ENCODE measurements at places on chromosomes 16 and 17.

- DNase-seq = no peak
These were observed 17.3 kb downstream of the LLGL2 start for GRCh38 chr17:75542728-75543336.

- DNase-seq = no peak
These were observed 6.7 kb downstream of the TOM1L1 start for GRCh38 chr17:54907376-54907775.

DNA sequence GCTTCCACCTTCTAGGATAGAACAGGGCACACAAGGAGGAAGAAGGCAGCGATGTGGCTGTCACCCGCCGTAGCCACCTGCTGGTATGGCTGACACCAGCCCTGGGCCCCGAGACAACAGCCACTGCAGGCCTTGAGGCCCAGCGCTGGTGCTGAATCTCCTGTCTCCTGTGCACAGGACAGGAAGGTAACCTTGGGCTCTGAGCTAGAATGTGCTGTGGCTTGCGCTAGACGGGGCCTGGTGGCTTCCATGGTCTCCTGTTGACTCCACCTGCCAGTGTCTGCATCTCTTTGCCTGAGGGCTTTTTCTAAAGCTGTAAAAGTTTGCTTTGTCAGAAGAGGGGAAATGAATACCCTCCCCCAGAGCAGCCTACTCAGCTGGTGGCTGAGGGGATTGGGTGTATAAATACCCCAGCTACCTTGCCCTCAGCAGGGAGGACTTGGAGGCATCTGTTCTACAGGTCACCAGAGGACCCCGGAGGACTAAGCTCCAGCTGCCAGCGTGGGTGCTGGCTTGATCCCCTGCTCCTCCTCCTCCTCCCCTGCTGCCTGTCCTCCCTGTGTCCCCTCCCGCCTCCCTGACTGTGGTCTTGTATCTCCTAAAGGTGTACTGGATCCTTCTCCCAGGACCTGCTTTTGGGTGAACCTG lies 76.1 kb upstream of the SDK2 start:
- no peak for DNase-seq

DNA sequence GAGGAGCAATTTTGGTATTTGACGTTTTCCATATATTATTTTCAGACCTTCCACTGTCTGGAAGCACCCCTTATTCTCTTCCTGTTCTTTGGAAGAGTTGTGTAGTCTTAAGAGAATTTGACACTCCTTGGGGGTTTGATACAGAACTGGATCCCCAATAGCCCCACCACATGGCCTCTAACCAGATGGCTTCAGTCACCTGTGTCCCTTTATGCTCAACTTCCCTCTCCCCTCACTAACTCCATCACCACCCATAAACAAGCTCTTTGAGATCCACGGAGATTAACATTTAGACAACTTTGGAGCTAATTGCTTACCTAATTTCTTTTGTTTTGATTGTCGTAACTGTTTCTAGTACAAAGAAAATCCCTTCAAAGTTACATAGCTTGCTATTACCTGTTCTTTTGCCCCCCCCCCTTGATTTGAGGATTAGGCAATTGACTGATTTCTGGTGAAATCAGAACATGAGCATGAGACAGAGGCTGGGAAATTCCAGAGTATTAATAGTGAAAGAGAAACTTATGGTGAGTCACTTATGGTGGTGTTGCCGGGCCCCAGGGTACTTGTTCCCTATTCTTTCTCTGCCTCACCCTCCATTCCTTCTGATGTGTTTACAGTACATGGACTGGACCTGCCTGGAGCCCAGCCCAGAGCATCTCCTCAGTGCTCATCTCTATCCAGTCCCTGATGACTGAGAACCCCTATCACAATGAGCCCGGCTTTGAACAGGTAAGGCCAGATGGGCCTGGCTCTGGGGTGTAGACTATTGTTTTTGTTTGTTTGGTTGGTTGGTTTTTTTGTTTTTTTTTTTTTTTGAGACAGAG lies 7.5 kb downstream of the UBE2Z start:
- no peak for DNase-seq

DNA sequence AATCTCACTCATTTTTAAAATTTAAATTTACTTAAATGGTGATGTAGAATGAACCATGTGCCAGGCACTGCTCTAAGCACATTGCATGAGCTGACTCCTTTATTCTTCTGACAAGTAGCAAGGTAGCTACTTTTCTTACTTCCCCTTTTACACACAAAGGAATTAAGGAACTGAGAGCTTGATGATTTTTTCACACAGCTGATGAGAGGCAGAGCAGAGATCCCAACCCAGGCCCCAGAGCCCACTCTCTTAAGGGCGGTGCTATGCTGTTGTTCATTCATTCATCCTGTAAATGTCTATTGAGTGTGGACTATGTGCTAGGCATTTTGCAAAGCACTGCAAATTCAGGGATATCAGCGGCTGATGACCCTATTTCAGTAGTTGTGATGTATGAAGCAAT lies 17.9 kb downstream of the SEC14L5 start:
- DNase-seq = no peak

DNA sequence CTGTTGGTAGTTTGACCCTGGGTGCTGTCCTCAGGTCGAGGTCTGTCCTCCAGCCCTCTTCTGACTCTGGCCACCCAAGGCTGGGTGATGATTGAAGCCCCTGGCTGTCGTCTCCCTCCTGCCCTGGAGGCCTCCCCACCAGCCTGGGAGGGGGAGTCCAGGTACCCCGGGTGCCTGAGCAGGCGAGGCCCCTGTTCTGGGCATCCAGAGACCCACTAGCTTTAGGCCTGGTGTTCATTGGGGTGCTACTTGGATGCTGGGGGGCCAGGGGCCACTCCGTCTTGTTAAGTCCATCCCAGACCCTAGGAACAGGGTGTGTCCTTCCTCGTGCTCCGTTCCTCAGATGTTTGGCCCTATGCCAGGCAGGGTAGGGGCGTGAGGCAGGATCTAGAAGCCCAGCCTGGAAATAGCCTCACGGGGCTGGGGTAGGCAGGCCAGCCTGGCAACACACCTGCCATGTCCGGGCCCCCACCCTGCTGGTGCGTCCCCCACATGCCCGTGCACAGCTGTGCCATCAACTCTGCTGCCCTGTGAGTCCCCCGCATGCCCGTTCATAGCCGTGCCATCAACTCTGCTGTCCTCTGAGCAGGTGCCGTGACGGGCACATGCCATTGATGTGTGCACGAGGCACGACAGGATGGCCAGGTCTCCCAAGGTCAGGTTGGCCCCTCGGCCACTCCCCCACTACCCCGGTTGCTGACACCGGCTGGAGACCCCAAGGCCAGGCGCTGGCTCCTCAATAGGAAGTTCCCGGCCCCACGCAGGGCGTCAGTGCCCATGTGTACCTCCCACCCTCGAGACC lies 36.9 kb downstream of the GINS2 start:
- no peak for DNase-seq

GRCh38 chr16:75854152-75854551 lies 127.9 kb upstream of the CPHXL start:
- DNase-seq = no peak

GRCh38 chr16:35306915-35307314 lies 1847.5 kb downstream of the TP53TG3F start:
- DNase-seq = no peak

GRCh38 chr17:16339402-16339801 lies 13.9 kb downstream of the CENPV start:
- DNase-seq = no peak

GRCh38 chr17:73643001-73643851 lies 1.0 kb downstream of the SDK2 start:
- DNase-seq = peak; percentile 88

- DNase-seq = no peak
These were observed 19.1 kb upstream of the CACNG1 start for GRCh38 chr17:67025216-67025792.

DNA sequence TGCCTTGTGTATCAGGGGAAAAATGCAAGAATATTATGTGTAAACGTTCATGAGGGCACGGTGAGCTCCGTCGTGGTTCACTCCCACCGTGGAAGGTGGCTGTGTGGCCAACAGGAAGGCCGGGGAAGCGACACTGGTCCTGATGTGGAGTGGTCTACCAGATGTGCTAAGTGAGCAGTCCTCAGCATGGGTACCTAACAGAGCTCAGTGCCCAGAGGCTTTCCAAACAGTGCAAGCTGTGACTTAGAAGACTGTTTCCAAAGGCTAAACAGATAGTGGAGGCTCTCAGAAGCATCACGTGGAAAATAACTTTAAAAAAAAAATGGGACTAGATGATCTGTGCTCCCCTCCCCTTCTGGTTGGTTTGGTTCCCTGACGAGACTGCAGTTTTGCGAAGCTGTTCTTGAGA lies 199.3 kb upstream of the CHMP6 start:
- DNase-seq = peak; percentile 62

DNA sequence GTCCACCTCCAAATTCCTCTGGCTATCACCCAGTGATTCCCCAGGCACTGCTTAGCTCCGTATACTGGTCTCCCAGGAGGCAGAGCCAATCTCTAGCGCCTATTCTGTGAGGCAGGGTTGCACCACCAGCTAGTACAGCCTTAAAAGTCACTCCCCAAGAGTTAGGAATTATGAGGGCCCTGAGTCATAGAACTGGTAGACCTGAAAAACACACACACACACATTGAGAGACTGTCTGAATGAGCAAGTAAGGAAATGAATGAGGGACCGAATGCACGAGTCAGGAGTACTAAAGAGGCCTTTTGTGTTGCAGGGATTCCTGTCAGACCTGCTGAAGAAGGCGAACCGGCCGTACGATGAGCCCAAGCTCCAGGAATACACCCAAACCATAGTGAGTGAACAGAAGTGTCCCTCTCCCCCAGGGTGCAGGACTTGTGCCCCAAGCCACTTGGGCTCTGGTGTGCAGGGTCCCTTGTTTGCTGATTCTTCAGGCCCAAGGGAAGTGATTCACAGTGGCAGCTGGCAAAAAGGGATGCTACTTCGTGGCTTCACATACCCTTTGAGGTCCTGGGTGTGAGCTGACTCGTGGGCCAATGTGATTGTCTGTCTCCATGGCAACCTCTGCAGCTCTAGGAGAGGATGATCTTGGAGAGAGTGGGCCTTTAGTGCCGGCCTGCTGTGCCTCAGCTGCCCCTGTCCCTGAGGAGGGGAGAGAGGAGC lies 24.7 kb downstream of the CALB2 start:
- DNase-seq = no peak

DNA sequence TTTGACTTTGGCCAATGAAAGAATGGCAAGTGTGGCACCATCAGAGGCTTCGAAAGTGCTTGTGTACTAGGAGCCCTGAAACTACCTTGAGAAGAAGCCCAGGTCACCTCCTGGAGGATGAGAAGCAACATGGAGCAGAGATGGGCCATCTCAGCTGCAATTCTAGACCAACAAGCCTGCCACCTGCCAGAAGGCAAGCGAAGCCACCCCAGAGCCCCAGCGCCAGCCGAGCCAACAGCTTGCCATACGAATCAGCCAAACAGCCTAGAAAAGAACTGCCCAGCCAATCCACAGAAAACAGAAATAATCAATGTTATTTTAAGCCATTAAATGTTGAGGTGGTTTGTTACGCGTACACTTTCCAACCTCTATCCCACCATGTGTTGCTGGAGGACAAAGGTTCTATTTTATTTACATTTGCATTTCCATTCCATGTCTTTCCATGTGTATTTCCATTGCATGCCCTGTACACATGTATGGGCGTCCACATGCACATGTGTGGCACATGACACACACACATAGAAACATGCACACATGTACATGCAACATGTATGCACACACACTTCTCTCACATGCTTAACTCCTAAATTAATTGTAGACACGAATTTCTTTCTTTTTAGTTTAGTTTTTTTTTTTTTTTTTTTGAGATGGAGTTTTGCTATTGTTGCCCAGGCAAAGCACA lies 144.3 kb upstream of the TNRC6C start:
- DNase-seq = no peak

DNA sequence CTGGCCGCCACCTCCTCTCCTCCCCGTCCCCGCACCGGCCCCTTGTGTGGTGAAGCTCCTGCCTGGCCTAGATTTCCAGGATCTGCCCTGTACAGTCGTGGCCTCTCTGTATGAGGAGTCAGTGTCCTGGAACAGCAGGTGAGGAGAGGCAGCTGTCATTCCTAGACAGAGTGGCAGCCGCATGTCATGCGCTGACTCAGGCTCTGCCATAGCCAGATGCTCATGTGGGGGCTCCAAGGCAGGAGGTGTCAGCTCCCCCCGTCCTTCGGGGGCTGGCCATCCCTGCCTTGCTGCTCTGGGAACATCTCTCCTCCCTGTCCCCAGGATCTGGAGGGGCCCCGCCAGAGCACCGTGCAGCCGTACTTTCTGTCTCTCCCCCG lies 60.4 kb downstream of the BAIAP2 start:
- no peak for DNase-seq

- DNase-seq = no peak
These were observed 29.7 kb downstream of the GSE1 start for GRCh38 chr16:85642762-85643358.

DNA sequence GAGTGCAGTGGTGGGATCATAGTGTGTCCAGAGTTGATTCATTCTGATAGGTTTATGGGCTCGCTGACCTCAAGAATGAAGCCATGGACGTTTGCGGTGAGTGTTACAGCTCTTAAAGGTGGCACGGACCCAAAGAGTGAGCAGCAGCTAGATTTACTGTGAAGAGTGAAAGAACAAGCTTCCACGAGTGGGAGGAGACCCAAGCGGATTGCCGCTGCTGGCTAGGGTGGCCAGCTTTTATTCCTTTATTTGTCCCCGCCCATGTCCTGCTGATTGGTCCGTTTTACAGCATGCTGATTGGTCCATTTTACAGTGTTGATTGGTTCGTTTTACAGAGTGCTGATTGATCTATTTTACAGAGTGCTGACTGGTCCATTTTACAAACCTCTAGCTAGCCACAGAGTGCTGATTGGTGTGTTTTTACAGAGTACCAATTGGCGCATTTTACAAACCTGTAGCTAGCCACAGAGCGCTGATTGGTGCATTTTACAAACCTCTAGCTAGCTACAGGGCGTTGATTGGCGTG lies 17.5 kb downstream of the CACNG4 start:
- DNase-seq = no peak

DNA sequence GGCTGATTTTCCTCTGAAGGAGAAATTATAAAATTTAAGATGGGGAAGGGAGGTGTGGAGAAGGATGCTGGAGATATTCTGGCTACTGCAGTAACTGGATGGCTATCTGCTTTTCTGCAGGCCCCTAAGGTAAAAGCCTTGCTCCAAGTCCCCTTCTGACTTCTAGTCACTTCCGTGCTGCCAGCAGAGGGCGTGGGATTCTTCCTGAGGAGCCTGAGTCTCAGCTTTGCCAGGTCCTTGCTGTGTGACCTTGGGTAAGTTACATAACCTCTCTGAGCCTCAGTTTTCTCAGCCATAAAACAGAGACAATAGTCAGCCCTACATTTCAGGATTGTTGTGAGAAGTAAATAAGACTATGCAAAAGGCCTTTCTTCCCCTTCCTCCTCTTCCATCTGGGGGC lies 24.3 kb upstream of the TMEM220 start:
- no peak for DNase-seq

All from mesenteric fat pad (tissue), 1 donor.